ENCODE measurements at places on chromosomes 13 and 19.

GRCh38 chr13:53075356-53076041 is 46.9 kb downstream of the OLFM4 start:
- no peak for DNase-seq

DNA sequence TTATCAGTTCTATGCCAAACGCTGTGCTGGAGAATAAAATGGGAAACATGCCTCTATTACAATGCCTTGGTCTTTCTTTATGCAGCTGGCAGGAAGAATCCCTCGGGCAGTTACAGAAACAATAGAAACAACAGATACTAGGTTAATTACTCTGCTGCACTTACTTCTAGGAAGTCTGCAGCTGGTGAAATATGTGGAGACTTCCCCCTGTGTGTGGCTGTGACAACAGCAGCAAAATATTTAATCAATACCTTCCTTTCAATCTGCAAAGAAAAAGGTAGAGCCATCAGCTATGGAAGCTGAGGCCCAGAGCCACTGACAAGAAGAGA is 9.9 kb downstream of the STOML3 start:
- no peak for DNase-seq

GRCh38 chr13:49307365-49307764 is 59.6 kb downstream of the CDADC1 start:
- DNase-seq: no peak

- DNase-seq: no peak
Observed at GRCh38 chr13:32902029-32902780, 114.0 kb upstream of the KL start.

GRCh38 chr13:95191821-95192563 is 109.3 kb downstream of the ABCC4 start:
- peak; percentile 94 for DNase-seq

- DNase-seq: no peak
Observed at GRCh38 chr13:24124789-24125476, 35.6 kb upstream of the SPATA13 start.

GRCh38 chr13:52793515-52794061 is 54.0 kb upstream of the CNMD start:
- DNase-seq: no peak

DNA sequence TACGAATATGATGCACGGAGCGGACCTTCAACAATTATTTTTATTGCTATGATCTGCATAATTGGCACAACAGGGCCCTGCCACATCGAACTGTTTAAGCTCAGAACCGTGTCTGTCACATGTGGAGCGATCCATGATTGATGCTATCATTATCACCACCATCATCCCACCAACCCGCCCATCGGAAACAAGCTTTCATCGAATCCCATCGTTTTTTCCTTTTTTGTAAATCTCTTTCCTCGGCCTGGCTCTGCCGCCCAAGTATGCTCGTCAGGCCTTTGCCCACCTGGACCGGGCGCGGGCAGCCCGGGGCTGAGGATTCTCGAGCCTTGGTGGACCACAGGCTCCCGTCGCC is 533 bp upstream of the DCAF15 start:
- no peak for DNase-seq

DNA sequence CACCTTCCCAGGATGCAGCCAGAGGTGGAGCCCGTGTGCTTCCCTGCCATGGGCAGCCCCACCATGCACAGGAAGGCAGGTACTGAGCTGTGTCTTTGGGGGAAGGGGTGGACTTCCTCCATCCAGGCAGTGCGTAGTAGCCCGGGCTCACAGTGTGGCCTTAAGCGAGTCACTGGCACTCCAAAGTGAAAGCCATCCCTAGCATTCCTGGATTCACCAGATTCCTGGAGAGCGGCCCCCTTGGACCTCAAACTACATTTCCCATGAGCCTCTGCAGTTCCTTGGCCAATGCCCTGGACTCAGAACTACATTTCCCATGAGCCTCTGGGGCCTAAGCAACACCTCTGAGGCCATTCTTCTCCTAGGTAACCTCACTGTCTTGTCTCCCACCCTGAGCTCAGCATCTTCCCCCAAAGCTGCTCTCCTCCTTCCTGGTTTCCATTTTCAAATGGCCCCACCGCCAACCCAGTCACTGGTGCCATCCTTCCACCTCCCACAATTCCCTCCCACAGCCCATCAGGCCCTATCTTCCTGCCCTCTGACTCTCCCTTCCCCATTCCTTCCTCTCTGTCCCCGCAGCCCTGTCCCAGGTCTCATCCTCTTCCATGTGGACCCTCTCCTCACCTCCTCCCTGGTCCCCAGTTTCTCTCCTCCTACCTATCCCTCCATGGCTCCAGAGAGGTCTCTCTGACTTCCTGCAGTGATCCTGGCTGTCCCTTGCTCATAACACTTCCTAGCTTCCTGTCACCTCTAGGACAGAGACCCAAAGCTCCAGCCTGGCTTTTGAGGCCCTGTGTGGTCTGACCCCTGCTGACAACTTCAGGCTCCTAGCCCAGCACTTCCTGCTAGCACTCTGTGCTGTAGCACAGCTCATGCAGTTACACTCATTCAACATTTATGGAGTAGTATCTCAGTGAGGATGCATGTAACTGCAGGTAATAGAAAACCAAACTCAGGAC is at the start of gene C19orf81:
Gene C19orf81 (plus strand): TSS at position 13 of the 959 bp plus-strand sequence. CDS start 0 bp downstream, at position 13.
- no peak for DNase-seq

GRCh38 chr19:38392707-38393308 is 4.3 kb downstream of the SPRED3 start:
- no peak for DNase-seq

DNA sequence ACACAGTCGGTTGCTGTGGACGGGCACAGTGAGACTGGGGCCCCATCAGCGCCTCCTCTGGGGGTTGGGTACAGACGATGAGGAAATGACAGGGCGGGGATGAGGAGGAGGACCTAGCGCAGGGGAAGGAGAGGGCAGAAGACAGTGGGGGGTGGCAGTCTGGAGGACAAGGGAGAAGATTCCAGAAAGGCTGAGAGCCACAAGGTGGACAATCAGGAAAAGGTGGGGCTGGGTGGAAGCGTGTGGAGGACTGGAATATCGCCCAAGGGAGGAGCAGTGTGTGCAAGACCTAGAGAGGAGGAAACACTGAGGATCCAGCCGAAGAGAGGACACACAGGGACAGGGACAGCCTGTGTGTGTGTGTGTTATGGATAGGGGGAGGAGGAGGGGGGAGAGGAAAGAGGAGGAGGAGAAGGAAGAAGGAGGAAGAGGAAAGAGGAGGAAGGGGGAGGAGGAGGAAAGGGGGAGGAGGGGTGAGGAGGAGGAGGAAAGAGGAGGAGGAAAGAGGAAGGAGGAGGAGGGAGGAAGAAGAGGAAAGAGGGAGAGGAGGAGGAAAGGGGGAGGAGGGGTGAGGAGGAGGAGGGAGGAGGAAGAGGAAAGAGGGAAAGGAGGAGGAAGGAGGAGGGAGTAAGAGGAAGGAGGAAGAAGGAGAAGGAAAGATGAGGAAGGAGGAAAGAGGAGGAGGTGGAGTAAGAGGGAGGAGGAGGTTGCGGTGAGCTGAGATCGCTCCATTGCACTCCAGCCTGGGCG is 15.8 kb upstream of the GARIN5A start:
- no peak for DNase-seq

GRCh38 chr19:18868380-18869022 is 27.5 kb downstream of the CERS1 start:
- DNase-seq: no peak

DNA sequence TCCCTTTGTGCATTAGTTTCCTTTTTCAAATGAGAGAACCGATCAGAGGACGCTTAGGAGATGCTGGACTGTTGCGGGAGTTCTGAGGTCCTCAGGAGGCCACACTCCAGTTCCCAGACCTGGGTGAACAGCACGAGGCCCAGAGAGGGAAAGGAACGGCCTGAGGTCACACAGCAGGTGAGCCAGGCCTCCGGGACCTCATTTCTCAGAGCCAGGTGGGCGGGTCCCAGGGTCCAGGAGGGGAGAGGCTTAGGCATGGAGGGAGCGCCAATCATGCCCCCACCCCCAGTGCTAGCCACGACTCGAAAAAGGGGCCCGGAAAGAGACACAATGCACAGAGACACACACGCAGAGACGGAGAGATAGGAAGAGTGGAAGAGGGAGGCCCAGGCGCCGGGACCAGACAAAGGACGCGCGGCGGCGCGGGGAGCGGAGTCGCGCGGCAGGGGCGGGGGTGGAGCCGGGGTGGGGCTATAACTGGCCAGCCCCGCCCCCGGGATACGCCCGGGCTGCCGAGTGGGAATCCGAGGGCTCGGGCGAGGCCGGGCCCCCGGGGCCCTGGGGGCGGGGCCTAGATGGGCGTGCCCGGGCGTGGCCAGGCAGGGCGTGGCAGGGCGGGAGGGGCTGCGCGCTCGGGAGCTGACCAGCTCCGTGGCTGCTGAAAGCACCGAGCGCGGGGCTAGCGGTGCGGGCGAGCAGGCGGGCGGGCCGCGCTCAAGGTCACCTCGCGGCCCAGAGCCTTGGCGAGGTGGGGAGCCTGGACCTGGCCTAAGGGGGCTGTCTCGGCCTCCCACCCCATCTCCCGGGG is 1.6 kb downstream of the ELAVL3 start:
- peak; percentile 76 for DNase-seq

DNA sequence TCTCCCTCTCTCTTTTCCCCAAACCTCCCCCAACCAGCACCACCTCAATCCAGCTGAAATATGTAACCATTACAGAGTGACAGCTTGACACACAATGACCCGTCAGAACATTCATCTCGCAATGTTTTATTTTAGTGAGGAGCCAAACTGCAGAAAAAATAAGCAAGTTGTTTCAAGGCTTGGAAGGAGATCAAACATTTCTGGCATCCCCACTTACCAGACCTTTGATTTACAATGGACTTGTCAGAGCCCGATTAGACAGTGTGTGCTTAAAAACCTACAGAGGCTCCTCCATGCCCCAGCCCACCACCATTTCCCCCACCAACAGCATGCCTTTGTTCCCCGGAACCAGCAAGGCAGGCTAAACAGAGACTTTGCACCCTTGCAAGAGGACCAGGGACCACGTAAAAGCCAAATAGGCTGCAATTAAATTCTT is 382.8 kb upstream of the ZNF507 start:
- DNase-seq: no peak

- DNase-seq: no peak
Observed at GRCh38 chr13:37429976-37430375, 168.6 kb downstream of the POSTN start.

DNA sequence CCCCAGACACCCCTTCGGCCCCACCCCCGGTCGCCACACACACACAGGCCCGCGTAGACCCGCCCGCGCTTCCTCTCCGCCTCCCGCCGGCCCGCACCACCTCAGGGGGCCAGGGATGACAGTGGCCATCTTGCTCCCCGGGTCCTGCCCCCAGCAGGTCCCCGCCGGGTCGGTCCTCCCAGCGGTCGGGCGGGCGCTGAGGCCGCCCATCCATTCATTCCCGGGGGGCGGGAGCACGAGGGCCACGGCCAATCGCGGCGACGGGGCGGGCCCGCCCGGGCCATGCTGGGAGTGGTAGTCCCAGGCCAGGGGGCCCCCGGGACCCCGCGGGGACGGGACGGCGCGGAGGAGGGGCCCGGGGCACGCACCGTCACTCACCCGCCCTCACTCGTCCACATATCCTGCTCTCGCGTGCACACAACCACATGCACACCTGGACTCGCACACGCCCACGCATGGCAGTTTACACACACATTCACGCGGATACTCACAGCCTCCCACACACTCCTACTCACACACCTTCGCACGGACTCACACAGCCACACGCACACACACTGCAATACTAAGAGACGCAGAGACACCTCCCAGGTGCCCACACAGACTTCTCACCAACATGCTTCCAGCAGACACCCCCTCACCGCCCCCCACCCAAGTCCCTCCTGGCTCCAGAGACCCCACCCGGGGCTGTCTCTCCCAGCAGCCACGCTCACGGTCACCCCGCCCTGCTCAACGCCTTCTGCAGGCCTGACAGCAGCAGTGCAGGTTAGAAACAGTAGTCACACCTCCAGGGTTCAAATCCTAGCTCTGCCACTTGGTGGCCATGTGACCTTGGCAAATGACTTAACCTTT is at the start of gene DPF1:
Gene DPF1 (minus strand): TSS at position 209 of the 849 bp plus-strand sequence. CDS start 80 bp downstream, at position 129.
- peak; percentile 72 for DNase-seq

DNA sequence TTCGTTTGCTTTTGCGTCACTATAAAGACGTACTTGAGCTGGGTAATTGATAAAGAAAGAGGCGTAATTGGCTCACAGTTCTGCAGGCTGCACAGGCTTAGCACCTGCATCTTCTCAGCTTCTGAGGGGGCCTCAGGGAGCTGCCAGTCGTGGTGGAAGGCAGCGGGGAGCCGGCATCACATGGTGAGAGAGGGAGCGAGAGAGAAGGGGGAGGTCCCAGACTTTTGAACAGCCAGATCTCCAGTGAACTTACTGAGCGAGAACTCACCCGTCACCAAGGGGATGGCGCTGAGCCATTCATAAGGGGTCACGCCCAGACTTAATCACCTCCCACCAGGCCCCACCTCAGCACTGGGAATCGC is 58.7 kb upstream of the F7 start:
- no peak for DNase-seq

DNA sequence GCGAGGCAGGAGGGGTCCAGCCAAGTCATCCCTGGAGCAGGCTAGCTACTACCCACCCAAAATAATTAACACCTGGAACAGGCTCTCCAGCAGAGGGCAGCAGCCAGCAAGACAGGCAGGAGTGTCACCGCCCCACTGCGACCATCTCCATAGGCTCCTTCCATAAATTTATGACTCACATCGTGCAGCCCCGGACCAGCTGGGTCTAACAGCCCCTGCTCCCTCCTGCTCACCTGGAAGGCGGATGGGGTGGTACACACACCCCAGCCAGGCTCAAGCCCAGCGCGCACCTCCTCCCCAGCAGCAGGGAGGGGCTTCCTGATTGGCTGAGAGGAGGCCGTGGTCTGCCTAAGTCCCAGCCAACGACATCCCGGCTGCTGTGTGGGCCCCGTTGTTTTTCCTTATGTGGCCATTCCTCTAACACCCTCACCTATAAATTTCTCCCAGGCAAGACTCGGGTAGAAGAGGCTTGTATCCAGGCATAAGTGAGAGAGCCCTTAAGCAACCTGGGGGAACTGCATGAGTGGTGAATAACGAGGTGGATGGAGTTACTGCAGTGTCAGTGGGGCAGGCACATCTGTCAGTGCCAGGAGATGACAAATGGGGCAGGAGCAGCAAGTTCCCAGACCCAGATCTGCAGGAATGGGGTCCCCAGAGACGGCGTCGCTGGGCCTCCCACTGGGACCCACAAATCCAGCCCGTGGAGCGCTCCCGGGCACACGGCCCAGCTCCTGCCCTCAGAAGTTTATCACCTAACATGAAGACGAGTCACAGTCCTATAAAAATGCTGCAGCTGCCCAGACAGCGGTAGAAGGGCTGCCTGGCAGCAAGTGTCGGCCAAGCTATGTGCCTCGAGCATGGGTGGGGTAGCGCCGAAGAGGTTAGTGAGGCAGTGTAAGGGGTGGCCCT is 43.1 kb downstream of the CEBPG start:
- DNase-seq: peak; percentile 82

- peak; percentile 56 for DNase-seq
Observed at GRCh38 chr19:3046698-3047495, 15.4 kb downstream of the TLE5 start.

GRCh38 chr19:49593233-49594113 is 2.5 kb downstream of the PRR12 start:
- DNase-seq: peak; percentile 97

GRCh38 chr19:8041531-8041931 is 11.0 kb upstream of the CCL25 start:
- no peak for DNase-seq

DNA sequence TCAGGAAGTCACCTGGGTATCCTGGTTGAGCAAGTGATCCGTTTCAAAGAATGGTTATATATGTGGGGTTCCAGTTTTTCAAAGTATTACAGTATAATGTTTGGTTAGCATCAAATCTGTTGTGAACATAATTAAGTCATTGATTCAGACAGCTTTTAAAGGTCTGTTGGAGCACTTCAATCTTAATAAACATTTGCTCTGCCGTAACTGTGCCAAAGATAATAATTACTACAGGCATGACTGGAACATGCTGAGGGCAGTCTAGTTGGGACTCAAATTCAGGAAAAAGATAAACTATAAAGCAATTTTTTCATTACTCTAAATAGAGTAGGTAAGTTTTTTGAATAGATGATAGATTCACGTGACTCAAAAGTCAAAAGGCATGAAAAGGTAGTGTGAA is 23.3 kb downstream of the HNRNPM start:
- no peak for DNase-seq
